Erythroblast (primary cell): ENCODE measurements at places on chromosomes 16 and 17.
A peak's percentile ranks its signal among the peaks of the same experiment; 100 is the strongest.

DNA sequence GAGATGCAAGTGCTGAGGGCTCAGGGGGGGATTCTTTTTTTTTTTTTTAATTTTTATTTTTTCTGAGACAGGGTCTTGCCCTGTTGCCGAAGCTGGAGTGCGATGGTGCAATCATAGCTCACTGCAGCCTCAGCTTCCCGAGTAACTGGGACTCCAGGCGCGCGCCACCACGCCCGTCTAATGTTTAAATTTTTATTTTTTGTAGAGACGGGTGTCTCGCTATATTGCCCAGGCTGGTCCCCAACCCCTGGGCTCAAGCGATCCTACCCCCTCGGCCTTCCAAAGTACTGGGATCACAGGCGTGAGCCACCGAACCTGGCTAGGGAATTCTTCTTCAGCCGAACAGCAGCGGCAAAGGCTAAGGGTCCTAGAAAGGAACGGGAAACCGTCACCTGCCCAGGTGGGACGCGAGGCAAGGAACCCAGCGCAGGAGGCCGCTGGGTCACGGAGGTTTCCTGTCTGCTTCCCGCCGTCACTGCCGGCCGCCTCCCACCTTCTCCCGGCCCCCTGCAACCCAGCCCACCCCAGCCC, 13.3 kb upstream of the OR1F1 start:
- DNase-seq, result no peak

GRCh38 chr17:57995076-57995956, 7.3 kb upstream of the VEZF1 start:
- peak; percentile 75 for DNase-seq

GRCh38 chr16:17440131-17440530, 30.6 kb downstream of the XYLT1 start:
- DNase-seq, result no peak

GRCh38 chr16:67562918-67563707, 787 bp downstream of the CTCF start:
- peak; percentile 87 for DNase-seq

DNA sequence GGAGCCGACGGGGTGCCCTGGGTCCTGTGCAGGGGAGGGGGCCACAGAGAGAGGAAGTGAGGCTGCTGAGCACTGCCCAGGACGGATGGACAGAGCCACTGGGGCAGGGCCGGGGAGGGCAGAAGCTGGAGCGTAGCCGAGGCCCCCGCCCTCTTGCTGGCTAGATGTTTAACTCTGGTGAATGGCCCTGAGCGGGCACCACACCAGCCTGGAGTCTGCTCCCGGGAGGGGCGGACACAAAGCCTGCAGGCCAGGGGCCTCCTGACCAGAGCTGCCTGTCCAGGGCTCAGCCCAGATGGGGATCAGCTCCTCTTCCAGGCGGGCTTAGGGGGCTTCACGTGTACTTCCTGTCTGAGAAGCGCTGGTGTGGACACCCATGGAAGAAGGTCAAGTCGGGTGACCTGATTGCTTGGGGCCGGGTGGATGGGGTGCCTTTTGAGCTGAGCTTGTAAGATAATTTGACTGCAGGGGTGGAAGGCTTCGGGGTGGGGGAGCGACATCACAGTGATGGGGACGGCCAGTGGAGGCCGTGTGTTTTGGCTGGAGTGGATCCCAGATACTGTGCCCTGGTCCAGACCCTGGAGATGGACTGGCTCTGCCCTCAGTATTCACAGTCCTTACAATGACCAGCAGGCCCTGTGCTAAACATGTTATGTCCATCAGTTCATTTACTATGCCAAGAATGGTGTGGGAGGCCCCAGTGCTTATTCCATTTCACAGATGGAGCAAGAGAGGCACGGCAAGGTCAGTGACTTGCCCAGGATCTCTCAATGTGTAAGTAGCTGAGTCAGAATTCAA, 33.7 kb upstream of the CIBAR2 start:
- DNase-seq, result no peak

DNA sequence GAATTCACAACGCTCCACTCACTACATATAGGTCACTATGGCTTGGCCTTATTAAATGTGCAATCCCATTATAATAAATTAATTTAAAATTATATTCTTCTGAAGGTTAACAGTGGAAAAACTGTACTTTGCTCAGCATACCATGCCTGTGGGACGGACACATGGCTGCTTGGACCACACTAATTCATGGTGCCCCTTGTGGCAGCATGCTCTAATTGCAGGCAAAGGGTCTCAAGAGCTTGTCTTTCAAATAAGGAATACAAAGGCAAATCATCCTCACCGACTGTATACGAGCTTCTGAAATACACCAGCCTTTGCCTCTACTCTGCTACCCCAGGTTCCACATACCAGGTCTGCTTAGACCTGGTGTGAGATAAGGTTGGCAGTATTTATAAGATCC, 11.7 kb downstream of the SMPD3 start:
- DNase-seq, result peak; percentile 45

- DNase-seq, result peak; percentile 95
Measured at GRCh38 chr16:66905633-66906539, 12.8 kb downstream of the CDH16 start.

DNA sequence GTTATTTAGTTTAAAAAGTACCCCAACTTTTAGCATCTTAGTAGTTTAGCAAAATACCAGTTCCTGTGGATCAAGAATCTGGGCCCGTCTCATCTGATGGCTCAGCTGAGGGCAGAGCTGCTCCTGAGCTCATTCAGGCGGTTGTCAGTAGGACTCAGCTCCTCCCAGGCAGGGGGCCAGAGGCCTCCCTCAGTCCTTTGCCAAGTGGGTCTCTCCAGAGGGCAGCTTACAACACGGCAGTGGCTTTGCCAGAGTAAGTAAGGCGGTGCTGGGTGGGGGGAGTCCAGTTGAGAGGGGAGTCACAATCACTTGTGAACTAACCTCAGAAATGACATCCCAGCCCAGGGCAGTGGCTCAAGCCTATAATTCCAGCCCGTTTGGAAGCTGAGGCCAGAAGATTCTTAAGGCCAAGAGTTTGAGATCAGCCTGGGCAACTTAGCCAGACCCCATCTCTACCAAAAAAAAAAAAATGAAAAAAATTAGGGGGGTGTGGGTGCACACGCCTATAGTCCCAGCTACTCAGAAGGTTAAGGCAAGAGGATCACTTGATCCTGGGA, 81.5 kb upstream of the MED9 start:
- DNase-seq, result no peak

DNA sequence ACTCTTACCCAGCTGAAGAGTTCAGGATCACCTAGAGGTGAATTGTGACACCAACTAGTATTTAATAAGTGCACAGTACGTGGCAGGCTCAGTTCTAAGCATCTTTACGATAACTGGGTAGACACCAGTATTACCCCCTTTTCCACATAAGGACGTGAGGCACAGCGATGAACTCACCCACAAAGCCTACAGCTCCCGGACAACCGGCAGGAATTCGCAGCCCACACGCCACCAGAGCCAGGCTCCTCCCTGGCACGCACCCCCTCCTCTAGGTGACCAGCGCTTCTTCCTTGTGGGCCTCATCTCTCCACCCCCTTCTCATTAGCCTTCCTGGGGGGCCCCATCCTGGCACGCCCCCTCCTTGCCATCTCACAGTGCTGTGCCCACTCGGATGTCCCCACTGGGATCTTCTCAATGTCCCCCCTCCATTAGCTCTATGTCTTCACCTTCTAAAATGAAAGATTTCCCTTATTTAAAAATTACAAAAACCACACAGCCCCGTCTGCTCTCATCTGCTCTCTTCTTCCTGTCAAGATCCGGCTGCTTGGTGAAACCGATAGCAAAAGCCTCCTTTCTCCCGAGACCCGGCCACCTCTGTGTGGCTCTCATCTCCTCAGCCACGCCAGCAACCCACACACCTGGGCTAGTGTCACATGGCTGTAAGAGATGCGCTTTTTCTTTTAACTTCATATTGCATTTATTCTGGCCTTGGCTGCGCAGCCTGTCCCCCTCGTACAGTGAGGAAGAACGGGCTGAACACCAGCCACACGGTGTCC, 20.8 kb downstream of the IFT140 start:
- DNase-seq, result no peak

DNA sequence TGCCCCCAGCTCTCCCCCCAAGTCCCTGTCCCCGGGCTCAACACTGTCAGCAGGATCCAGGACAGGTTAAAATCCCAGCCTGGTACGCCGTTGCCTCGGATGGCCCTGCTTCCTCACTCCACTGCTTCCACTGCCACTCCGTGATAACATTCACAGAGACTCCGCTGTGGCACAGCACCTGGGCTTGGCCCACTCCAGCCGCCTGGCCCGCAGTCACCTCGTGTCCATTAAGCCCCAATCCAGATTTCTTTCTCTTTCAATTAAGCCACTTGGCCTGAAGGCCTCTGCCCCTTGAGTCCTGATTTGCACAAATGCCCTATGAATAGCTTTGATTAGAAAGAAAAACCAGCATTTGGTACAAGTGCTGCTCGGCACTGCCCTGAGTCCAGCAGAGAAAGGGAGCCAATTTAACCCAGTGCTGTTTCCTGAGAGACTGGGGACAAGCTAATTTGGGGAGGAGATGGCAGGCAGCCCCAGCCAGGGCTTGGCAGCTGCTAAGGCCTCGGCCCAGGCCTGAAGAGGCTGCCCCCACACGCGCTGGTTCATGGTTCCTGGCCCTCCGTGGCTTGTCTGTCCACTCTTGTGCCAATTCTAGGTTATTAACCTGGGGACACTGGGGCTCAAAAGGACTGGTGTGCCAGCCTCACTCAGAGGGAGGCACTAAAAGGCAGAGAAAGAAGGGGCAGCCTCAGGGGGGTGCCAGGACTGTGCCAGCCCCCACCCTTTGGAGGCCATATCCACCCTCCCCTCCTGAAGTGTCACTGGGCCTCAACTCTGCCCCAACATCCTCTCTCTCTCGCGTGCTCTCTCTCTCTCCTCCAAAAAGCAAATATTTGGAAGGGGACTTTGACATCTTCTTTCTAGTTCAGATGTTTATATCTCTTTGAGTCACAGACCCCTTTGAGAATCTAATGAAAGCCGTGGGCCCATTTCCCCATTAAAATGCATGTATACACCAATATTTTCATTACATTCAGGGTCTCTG, 29.8 kb upstream of the SPPL2C start:
- DNase-seq, result no peak

DNA sequence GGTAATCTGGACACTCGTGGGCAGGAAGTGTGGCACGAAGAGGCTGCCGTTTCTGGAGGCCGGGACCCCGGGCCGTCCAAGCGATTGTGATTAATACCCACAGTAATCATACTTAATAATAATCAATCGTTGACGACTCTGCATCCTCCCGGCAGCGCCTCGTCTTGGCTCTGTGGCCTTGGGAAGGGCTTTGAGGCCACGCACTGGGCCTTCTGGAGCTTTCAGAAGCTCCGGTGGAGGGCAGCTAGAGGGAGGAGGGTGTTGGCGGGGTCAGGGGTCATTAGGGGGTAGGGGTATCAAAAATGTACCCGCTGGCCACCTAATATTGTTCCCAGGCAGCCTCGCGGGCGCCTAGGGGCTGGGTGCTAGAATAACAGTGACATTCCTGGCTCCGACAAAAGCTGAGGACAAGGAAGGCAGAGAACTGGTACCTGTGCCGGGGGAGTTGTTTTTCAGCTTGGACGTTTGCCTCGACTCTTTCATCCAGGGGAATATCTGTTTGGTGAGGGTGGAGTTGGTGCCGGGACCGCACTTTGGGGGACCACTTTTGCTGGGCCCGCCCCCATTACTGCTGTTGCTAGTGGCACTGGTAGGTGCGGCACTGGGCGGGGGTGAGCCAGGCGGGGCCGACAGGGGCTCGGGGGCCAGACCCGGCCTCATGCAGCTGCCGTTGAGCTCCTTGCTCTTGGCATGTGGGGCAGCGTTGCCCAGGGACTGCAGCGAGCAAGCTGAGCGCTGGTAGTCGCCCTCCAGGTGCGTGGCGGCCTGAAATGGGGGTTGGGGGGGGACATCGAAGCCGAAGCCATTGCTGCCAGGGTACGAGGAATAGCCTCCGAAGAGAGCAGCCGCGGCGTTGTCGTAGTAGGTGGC, 6.9 kb upstream of the HOXB2 start:
- no peak for DNase-seq

DNA sequence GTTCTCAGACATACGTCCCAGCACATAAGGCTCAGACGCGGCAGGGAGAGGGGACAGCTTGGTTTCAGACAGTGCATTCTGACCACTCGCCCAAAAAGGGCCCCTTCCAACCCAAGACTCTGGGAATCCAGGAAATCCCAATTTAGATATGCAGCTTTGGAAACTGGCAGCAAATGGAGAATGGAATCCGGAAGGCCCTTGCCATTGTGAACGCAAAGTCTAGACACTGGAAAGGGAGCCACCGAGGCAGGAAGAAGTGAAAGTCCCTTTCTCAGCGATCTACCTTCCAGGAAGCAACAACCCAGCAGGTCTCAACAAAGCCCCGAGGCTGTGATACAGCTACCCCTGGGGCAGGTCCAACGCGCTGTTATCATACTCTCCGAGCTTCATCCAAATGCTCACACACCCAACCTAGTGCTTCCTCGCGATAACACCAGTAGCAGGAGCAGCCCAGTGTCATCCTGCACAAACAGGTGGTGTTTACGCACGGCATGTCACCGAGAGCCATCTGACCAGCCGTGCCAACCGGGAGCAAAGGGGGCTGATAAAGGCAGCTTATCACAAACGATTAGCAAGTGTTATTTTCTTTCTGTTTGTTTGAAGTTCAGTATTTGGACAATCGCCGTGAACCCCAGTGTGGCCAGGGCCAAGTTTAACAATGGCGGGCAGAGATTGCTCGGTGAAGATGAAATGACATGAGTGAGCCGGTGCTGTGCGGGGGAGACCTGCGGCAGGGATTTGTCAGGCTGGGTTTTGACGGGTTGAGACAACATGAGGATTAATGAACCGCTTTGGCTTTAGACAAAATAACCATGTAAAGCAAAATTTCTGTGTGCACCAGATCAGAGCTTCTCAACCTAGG, 240.6 kb downstream of the FOXL1 start:
- peak; percentile 61 for DNase-seq

- no peak for DNase-seq
Measured at GRCh38 chr17:36845916-36846315, 91.4 kb upstream of the LHX1 start.

- DNase-seq, result no peak
Measured at GRCh38 chr17:62906881-62907280, 59.2 kb upstream of the TANC2 start.

- DNase-seq, result no peak
Measured at GRCh38 chr16:54462771-54463170, 176.2 kb upstream of the IRX3 start.

DNA sequence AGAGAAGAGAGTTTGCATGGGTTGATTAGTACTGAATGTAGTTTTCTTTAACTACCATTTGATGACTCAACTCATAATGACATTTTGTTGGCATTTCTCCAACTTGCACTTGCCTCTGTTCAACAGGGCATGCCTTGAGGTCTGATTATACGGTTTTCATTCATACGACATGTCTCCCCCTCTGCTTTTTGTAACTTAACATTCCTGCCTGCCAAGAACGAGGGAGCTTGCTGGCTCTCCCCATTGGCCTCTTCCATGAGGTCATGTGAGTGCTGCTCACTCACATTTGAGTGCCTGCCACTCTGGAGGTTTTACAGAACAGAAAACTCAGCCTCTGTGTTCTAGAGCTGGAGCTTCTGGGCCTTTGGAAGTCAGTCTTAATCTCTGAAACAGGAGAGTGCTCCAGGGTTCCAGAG, 19.7 kb downstream of the MAP2K6 start:
- peak; percentile 5 for DNase-seq

GRCh38 chr17:68955181-68955841, at the start of gene ABCA8:
TSS of gene ABCA8 (minus strand) at chr17:68955392. CDS start at chr17:68942034, 13,358 bp downstream.
- DNase-seq, result no peak

GRCh38 chr17:6930749-6931148, 65.1 kb upstream of the ALOX12 start:
- no peak for DNase-seq

GRCh38 chr16:31138621-31139578, 3.4 kb upstream of the PRSS8 start:
- DNase-seq, result no peak
